ENCODE measurements at places on chromosomes 7 and 10. TPM values are rescaled to one million over a fixed set of nuclear protein-coding genes. Genes with fewer than 3 reads are reported as not detected.

FFAR4 gene
- not detected for total RNA-seq

LHFPL3 gene
- total RNA-seq, result not detected

NUPR2 gene
- not detected for total RNA-seq

IGF2BP3 gene
- total RNA-seq, result 16.5 TPM

PLEKHS1 gene
- not detected for total RNA-seq
